Activated T-helper 17 cell treated with anti-CD3 and anti-CD28 coated beads, Interleukin-2, amount 50 U/mL, for 72 hours (primary cell): ENCODE measurements at places on chromosomes 2 and 18. TPM values are rescaled to one million over a fixed set of nuclear protein-coding genes. Genes with fewer than 3 reads are reported as not detected.

GRCh38 chr2:31227711-31228125 is 6.2 kb upstream of the EHD3 start:
- H3K4me1 ChIP-seq: no peaks in the 10 kb centered on the region
- no peak overlapping the region for H3K27ac ChIP-seq
- no peak overlapping the region for H3K4me3 ChIP-seq
- peaks cover 6% of the 10 kb centered on the region for H3K27me3 ChIP-seq
- no peak for ATAC-seq

- no peak overlapping the region for H3K27ac ChIP-seq
- H3K27me3 ChIP-seq: no peaks in the 10 kb centered on the region
- ATAC-seq: no peak
- peaks cover 48% of the 10 kb centered on the region for H3K36me3 ChIP-seq
- H3K4me1 ChIP-seq: peaks cover 5% of the 10 kb centered on the region
- H3K4me3 ChIP-seq: no peak overlapping the region
Observed at GRCh38 chr2:24839729-24840128, 46.5 kb downstream of the CENPO start.

DNA sequence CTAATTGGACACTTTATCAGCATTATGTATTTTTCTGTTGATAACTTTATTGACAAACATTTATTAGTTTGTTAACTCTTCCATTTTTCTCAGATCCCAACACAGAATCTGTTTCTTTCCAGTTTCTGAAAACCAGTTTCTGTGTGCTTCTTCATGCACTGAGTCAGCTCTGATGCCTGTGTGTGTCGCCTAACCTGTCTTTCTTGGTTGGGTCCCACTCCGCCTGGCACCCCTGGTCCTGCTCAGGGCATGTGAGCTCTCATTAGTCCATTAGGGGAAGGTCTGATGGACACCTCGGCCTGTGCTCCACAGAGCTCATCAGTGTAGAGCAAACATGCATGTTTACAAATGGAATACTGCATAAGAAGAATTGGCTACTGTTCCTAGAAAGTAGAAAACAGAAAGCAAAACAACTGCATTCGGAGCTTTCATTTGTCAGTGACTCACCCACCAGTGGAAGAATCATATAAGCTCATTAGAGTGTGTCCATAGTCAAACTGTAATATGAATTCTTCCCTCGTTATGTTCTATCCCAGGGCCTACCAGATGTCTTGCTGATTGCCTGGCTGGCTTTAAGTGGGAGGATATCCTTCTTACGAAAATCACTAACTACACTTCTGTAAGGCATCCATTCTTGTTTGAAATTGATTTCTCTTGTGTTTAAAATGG is 137.7 kb downstream of the SNTG2 start:
- H3K36me3 ChIP-seq: no peaks in the 10 kb centered on the region
- no peak for ATAC-seq
- H3K27me3 ChIP-seq: no peaks in the 10 kb centered on the region
- no peaks in the 10 kb centered on the region for H3K4me1 ChIP-seq

GRCh38 chr2:72949045-72949444 is 31.7 kb downstream of the EMX1 start:
- ATAC-seq: no peak
- H3K36me3 ChIP-seq: no peaks in the 10 kb centered on the region

DNA sequence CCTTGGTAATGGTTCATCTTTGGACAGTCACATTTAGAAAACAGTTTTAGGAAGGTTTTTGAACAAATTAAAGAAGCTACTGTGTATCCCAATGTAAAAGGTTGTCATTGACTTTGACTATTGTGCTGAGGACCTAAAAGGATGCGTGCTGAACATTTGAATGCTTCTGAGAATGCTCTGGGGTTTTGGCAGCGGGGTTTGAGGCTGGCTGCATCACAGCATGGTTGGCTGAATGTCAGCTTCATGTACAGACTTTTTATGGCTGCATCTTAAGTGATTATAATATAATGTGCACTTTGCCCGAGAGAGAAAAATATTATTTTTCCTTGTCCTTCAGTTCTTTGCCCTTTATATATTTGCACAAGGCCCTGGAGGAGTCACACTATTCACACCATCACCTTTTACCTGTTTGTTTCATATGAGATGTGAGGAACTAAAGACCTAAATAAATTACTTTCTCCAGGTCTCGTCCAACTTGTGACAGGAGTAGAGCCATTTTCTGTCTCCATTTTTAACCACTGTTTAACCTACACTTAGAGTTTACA is 125.9 kb downstream of the CCDC85A start:
- ATAC-seq: no peak
- H3K4me3 ChIP-seq: no peak overlapping the region
- no peaks in the 10 kb centered on the region for H3K36me3 ChIP-seq
- no peaks in the 10 kb centered on the region for H3K27me3 ChIP-seq

DNA sequence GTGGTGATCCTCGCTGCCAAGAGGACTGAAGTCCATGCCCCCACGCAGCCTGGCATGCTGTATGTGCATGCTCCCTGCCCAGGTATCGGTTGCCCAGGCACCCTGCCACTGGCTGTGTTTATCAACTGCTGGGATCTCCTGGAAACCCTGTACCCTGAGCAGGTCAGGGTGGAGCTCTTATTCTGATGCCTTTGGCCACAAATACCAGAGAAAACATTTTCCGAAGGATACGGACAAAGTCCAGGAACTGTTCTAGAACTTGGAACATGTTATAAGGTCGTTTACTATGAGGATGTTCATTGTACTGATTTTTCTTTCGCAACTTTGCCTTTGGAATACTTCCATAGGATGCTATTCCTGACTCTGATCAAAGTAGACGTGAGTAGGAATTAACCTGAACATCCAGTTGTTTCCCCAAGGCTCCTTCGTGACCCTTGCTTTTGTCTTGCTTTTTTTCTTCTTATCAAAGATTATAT is 55.2 kb downstream of the TMEM17 start:
- peaks cover 1% of the 10 kb centered on the region for H3K27me3 ChIP-seq
- H3K36me3 ChIP-seq: no peaks in the 10 kb centered on the region
- no peak for ATAC-seq
- no peak overlapping the region for H3K27ac ChIP-seq
- no peaks in the 10 kb centered on the region for H3K4me1 ChIP-seq

DNA sequence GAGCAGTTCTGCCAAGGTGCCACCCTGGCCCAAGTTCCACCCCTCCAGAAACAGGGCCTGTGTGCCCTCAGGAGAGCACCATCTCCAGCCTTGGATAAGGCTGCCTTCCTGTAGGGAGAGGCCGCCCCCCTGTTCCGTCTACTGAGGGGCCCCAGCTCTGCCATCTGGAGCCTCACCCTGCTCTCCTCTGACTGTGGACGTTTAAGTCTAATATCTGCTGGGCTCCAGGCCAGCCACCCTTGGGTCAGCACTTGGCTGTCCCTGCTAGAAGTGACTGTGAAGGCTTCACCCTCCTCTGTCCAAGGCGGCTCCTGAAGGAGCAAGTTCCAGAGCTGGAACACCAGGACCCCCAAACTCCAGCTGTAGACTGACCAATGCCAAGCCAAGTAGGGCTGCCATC is 26.3 kb downstream of the RHOB start:
- H3K36me3 ChIP-seq: no peaks in the 10 kb centered on the region
- H3K27ac ChIP-seq: no peak overlapping the region

GRCh38 chr18:6821356-6821755 is 91.8 kb downstream of the ARHGAP28 start:
- H3K27me3 ChIP-seq: no peaks in the 10 kb centered on the region
- no peak for ATAC-seq
- H3K27ac ChIP-seq: no peak overlapping the region
- no peaks in the 10 kb centered on the region for H3K4me1 ChIP-seq
- no peak overlapping the region for H3K4me3 ChIP-seq
- H3K36me3 ChIP-seq: no peaks in the 10 kb centered on the region

GRCh38 chr2:168705534-168706470 is 96.6 kb upstream of the NOSTRIN start:
- H3K4me1 ChIP-seq: peaks cover 3% of the 10 kb centered on the region
- no peaks in the 10 kb centered on the region for H3K27me3 ChIP-seq
- no peaks in the 10 kb centered on the region for H3K36me3 ChIP-seq
- no peak for ATAC-seq
- no peak overlapping the region for H3K4me3 ChIP-seq

GRCh38 chr2:135099802-135100483 is 47.9 kb downstream of the RAB3GAP1 start:
- no peaks in the 10 kb centered on the region for H3K27me3 ChIP-seq
- H3K36me3 ChIP-seq: peaks cover 57% of the 10 kb centered on the region
- ATAC-seq: no peak
- H3K4me3 ChIP-seq: no peak overlapping the region
- H3K27ac ChIP-seq: no peak overlapping the region

DNA sequence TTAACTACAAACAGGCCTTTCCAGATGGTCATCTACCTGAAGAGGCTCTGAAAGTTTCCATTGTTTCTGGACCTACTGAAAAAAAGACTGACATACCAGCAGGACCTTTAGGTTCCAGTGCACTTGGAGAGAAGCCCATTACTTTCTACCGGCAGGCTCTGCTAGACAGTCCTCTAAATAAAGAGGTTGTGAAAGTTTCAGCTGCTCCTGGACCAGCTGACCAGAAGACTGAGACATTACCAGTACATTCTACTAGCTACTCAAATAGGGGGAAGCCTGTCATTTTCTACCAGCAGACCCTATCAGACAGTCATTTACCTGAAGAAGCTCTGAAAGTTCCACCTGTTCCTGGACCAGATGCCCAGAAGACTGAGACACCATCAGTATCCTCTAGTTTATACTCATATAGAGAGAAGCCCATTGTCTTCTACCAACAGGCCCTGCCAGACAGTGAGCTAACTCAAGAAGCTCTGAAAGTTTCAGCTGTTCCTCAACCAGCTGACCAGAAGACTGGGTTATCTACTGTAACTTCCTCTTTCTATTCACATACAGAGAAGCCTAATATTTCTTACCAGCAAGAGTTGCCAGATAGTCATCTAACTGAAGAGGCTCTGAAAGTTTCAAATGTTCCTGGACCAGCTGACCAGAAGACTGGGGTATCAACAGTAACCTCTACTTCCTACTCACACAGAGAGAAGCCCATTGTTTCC is 65.8 kb downstream of the ALMS1 start:
- no peak overlapping the region for H3K4me3 ChIP-seq
- peaks cover 4% of the 10 kb centered on the region for H3K4me1 ChIP-seq
- H3K27ac ChIP-seq: no peak overlapping the region
- peaks cover 39% of the 10 kb centered on the region for H3K36me3 ChIP-seq

The SEPTIN10 gene
- total RNA-seq: 7.5 TPM

The FOXI3 gene
- total RNA-seq: not detected

The DPP4 gene
- 34.6 TPM for total RNA-seq

The CYTIP gene
- total RNA-seq: 591 TPM
